NK-92 treated with Interleukin-12 subunit alpha and Interleukin-12 subunit beta, amount 100 ng/mL, for 24 hours (cell line): ENCODE measurements at places on chromosomes 11 and 22.

DNA sequence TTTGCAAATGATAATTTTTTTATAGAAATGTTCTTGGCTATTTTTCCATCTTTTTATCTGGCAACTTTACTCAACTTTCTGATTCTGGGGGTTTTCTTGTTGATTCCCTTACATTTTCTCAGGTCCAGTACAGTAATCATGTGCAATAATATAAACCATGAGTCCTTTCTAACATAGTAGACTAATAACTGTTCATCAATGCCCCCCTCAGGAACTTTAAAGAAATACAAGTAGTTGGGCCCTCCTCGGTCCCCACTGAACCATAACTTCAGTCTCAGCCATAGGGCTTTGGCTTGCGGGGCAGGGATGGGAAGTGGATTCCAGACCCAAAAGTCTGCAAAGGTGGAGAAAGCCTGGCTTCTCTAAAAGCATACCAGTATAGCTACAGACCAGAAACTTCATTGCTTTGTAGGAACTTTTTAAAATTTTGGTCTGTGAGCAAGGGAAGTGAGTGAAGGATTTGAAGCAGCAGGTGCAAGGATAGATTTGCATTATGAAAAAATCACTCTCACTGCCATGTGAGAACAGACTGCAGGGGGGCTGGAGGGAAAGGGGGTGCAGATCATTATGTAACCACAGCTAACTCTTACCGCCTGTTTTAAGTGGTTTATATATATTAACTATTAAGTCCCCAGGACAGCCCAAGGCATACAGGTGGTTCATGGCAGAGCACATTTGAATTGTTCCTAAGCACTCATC is 10.4 kb upstream of the TUB start:
- DNase-seq = no peak

- no peak for DNase-seq
These were observed 16.7 kb downstream of the STARD10 start for GRCh38 chr11:72776844-72777754.

DNA sequence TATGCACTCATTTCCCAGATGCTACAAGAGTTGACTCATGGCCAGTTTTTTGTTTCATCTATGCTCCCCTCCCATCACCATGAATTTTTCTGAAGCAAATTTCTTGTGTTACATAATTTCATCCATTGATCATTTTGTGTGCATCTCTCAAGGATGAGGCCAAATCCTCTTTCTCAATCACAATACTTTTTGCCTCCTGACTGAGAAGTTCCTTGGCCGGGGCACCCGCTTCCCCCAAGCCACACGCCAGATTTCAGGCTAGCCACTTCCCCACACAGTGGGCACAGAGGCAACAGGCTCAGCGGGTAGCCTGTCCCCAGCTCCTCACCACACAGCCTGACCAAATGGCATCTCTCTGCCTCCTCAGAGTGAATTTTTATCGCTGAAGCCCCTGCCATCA is 9.8 kb upstream of the DSCAML1 start:
- no peak for DNase-seq

DNA sequence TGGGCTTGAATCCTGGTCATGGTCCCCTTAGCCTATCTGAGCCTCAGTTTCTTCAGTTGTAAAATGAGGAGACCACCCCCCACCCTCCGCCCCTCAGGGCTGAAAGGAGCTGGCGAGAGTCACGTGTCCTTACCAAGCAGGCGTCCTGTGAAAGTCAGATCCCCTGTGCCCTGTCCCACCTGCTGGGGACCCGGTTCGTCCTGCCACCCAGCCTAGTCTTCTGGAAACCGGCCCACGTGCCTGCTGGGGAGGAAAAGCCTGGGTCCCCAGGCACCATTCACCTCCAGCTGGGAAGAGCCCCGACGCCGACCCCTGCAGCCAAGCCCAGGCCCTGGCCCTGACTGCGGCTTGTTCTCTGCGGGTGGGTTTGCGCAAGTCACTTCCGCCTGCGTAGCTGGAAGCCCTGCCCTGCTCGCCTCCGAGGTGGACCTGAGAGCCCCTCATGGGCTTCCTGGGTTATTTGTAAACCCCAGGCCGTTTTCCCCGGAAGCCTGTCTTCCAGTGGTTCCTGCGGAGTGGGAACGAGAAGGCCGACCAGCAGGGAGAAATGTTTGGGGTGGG is 679 bp upstream of the SSH3 start:
- DNase-seq = no peak

GRCh38 chr11:70606248-70606950 is 208.1 kb downstream of the CTTN start:
- DNase-seq = no peak
